ENCODE measurements at places on chromosomes 7 and 10.

GRCh38 chr10:126175641-126176262 lies 212.5 kb downstream of the ADAM12 start:
- ATAC-seq, result no peak

GRCh38 chr10:49329146-49329505 lies 30.2 kb downstream of the C10orf71 start:
- no peak for ATAC-seq

DNA sequence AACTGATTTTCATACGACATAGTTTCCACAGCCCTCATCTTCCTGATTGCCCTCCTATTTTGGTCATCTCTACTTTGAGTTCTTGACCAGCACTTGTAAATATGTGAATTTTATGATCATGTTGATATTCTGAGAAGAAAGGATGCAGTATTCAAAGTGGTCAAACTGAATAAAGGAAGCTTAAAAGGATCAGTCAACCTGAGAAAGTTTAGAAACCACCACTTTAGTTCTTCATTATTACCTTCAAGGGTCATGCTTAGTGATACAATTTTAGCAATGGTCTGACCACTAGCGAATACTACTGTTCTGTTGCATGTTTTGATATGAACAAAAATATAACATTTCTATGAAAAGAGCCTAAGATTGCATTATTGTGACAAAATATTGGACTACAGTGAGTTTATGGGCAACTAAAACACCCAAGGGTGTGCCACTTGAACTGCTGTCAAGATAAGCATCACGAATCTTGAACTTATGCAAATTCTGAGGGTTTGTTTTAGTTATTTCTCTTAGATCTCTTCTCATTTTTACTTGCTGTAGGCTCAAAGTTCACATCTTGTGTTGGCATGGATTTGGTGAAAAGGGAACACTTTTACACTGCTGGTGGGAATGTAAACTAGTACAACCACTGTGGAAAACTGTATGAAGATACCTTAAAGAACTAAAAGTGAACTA lies 247.7 kb downstream of the IPMK start:
- no peak for ATAC-seq

GRCh38 chr7:140653319-140654108 lies 12.9 kb upstream of the DENND2A start:
- peak; percentile 92 for ATAC-seq

GRCh38 chr7:122748195-122748594 lies 45.5 kb upstream of the RNF148 start:
- ATAC-seq, result no peak
